ENCODE measurements at places on chromosomes 1 and 21. TPM values are rescaled to one million over a fixed set of nuclear protein-coding genes. Genes with fewer than 3 reads are reported as not detected.

The CFAP298 gene
- 52.5 TPM for total RNA-seq

The CELA3B gene
- total RNA-seq: not detected

The SLC35D1 gene
- 16.1 TPM for total RNA-seq

The B4GALT2 gene
- 59.7 TPM for total RNA-seq

The DYNLT4 gene
- total RNA-seq: 0.28 TPM

The SPRR2F gene
- total RNA-seq: not detected

The CHRNB2 gene
- total RNA-seq: 0.14 TPM

The SH3BGRL3 gene
- 474 TPM for total RNA-seq

The FMO2 gene
- total RNA-seq: not detected

The RGS8 gene
- not detected for total RNA-seq

The PAQR6 gene
- 4.6 TPM for total RNA-seq

The RIMS3 gene
- 2.0 TPM for total RNA-seq

The TNFRSF25 gene
- 146 TPM for total RNA-seq

The LRRC38 gene
- total RNA-seq: not detected

The NPPB gene
- not detected for total RNA-seq

The ARHGEF2 gene
- 189 TPM for total RNA-seq

The CTH gene
- 14.3 TPM for total RNA-seq

The TCHH gene
- total RNA-seq: not detected

The SRRM1 gene
- 258 TPM for total RNA-seq

The GNG5 gene
- 122 TPM for total RNA-seq

The RUNX1 gene
- total RNA-seq: 100 TPM

The SLC6A17 gene
- not detected for total RNA-seq

The PGBD5 gene
- not detected for total RNA-seq

The CYB561D1 gene
- total RNA-seq: 13.1 TPM

The EDARADD gene
- 32.0 TPM for total RNA-seq

The OR2L2 gene
- total RNA-seq: 0.07 TPM

The SYPL2 gene
- total RNA-seq: not detected

The OR10Z1 gene
- total RNA-seq: not detected

The PLEKHN1 gene
- total RNA-seq: 2.8 TPM

Measured in activated CD4-positive, alpha-beta T cell treated with anti-CD3 and anti-CD28 coated beads, Interleukin-2, amount 10 ng/mL, durations not matched to agents 24 days and 14 days (primary cell).